ENCODE measurements at places on chromosomes 2 and 18.

DNA sequence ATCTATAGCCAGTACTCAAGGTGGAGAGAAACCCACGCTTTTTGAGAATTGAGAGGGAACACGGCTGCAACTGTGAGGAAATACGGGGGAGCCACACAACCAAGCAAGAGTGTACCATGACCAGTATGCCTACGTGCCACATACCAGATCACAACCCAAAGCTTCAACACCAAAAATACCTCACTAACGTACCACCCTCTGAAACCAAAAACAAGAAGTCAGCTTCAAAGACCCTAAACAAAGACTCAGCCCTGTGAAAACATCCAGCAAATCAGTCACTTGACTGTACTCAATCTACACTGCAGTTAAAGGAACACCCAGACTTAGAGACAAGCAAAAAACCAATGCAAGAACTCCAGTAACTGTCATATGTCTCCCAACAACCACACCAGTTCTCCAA, 17.0 kb downstream of the RNU4ATAC start:
- DNase-seq, result no peak

GRCh38 chr2:217757108-217757463, 245.7 kb downstream of the TNS1 start:
- DNase-seq, result no peak

- no peak for DNase-seq
Measured at GRCh38 chr2:127820080-127820668, 9.2 kb upstream of the WDR33 start.

- DNase-seq, result no peak
Measured at GRCh38 chr18:79616651-79617510, 62.7 kb upstream of the CTDP1 start.

GRCh38 chr2:196105951-196106350, 37.3 kb upstream of the DNAH7 start:
- DNase-seq, result no peak

DNA sequence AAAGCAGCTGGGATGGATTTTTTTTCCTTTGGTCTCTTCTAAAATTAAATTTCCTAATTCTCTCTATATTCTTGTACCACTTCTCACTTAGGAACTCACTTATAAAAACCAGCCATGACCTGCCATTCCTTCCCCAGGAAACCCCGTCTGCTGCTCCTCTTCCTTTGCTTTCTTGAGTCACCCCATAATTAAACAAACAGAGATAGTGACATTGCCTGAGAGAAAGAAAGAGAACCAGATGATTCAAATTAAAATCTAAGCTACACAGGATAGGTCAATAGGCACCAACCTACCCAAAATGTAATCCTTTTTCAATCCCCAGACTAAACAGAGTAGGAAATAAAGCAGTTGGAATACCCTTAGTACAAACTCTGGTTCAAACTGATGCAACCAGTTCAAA, 9.7 kb downstream of the STK39 start:
- DNase-seq, result no peak

GRCh38 chr2:222418739-222419138, 5.6 kb upstream of the SGPP2 start:
- no peak for DNase-seq

DNA sequence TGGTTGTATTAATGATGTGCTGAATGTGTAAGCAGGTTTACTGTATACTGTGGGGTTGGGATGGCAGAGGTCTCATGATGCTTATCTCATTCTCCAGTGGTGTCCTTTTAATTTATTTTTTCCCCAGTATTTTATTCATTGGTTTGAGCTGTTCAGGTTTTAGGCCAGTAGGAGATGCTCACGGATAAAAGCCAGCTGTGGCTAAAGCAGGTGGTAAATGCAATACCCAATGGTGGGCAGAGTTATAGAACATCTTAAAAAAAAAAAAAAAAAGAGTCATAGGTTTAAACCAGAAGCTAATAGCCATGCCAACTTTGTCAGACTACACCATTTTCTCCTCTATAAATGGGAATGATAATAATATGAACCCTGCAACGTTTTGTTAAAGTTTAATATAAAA, 57.8 kb upstream of the NEUROD1 start:
- DNase-seq, result no peak

GRCh38 chr2:27713201-27713600, 49.5 kb downstream of the SLC4A1AP start:
- no peak for DNase-seq

DNA sequence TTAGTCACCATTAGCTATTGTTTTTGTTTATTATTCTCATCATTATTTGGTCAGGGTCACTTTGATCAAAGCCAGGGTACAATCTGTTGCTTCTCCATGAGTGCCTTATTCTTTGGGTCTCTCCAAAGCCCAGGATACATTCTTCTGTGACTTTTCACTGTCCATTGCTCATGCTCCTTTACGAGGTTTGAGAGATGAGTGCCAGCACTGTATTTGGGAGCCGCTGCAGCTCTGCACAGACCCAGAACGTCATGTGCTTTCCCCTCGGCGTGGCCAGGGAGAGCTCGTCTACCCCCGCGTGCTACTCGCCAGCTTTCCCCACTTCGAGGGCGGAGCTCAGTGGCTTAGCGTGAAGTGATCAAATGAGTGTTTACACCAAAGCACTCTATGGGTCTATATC, 123.7 kb downstream of the COL6A3 start:
- peak; percentile 33 for DNase-seq

DNA sequence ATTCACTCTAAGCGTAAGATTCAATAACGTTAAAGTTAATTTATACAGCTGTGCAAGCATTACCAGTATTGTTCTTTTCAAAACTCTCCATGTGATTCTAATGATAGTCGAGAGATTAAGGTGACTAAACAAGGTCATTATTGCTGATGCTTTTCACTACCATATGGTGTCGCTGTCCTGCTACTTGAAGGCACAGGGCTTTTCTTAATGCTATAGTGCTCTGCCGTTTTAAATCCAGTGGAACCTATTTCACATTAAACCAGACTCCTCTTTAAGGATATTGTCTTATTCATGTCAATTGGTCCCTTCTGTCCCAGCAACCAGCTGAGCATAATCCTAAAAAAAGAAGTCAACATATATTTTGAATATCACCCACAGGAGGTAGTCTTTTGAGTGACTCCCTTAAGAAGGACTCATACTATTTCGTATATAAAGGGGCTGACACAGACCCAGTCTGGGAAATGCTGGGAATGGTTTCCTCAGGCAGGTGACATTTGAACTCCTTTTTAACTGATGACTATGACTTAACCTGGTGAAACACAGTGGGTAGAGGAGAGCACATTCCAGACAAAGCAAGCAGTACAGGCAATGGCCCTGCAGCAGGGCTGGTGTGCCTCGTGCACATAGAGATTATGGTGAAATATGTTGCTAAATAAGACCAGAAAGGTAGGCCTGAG, 53.9 kb upstream of the CYTIP start:
- no peak for DNase-seq

- no peak for DNase-seq
Measured at GRCh38 chr18:66280470-66280869, 323.4 kb downstream of the CDH19 start.

DNA sequence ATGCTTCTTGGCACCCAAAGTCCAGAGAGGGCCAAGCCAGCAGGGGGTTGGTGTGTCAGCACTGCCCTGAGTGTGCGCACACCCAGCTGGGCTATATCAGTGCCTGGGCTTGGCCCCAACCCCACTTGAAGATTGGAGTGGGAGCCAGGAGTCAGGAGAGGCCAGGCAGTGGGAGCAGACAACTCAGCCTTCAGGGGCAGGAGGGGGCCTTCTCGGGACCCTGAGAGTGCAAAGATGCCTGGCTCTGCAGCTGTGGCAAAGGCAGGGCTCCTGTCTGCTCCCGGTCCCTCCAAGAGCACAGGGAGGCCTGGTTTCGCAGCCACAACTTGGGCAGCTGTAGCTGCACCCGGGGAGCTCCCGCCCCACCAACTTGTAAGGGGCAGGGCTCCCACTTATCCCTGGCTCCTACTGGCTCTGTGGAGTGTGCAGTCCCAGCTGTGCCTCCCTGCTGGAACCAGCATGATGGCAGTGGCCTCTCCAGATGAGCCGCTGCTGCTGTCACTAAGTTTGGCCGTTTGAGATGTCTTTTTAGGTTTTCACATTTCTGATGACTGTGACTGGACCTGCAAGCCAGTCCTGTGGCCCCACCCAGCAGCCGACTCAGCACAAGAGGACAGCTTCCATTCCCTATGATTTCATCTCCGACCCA, 148.8 kb upstream of the HS6ST1 start:
- peak; percentile 24 for DNase-seq

DNA sequence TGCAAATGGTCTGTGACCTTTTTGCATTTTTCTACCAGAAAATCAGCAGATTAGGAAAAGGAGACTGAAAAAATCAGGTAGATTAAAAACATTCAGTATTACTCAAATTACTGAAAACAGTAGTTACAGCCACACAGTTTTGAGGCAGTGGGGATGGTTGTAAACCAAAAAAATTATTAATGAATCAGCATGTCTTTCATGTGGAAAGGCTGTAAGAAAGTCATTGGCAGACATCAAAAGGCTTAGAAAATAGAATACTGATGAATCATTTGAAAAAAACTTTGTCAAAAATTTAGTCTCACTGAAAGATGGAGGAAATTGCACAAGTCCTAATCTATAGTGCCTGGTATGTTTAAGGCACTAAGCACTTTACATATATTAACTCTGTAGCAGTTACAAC, 133.9 kb upstream of the GCFC2 start:
- no peak for DNase-seq

- DNase-seq, result no peak
Measured at GRCh38 chr2:158610059-158610458, 153.3 kb downstream of the PKP4 start.

- no peak for DNase-seq
Measured at GRCh38 chr2:237824085-237824484, 25.5 kb downstream of the RBM44 start.

DNA sequence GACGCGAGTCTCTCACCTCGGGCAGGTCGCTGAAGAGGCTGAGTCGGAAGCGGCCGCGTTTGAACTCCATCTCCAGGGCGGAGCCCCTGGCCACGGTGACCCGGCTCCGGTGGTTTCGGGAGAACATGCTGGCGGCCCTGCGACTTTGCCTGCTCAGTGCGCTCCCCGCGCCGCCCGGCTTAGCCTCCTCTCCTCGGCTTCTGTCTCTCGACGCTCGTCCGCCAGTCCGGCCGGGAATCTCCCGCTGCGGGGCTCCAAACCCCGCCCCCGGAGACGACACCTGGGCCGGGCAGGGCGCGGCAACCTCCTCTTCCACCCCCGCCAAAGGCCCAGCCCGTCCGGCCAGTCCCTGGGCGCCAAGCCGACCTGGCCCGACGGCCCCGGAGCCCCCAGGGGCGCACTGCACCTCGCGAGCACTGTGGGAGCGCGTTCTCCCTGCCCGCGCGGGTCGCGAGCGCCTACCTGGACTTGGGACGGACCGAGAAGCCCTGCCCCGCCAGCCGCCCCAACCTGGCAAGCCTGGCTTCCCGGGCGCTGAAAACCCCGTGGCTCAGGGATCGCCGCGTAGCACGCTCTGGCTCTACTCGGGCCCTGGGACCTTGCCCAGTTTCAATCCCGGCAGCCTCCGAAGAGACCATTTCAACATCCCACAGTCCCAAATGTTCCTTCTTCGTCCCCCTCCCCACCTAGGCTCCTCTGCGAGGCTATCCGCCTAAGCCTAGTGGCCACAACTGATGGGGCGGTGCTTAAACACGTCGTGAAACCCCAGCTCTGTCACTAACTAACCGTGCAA, at the start of gene RTKN:
Gene RTKN (minus strand): TSS at position 248 of the 793 bp plus-strand sequence. CDS start 121 bp downstream, at position 127.
- DNase-seq, result no peak

DNA sequence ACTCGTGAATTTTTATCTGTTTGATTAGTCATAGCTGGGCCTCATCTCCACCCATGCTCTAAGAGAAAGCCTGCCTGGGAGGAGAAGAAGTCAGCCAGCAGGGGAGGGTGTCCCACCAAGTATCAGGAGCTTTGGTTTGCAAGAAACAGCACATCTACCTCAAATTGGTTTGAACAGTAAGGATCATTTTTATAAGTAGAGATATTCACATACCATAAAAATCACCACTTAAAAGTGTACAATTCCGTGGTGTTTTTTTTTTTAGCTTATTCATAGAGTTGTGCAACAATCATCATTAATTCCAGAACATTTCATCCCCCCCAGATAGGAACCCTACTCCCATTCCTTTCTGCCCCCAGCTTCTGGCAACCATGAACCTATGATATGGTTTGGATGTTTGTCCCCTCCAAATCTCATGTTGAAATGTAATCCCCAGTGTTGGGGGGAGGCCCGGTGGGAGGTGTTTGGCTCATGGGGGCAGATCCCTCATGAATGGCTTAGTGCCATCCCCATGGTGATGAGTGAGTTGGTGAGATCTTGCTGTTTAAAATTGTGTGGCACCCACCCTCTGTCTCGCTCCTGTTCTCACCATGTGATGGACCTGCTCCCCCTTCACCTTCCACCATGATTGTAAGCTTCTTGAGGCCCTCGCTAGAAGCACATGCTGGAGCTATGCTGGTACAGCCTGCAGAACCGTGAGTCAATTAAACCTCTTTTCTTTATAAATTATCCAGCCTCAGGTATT, 36.2 kb upstream of the HS6ST1 start:
- no peak for DNase-seq

DNA sequence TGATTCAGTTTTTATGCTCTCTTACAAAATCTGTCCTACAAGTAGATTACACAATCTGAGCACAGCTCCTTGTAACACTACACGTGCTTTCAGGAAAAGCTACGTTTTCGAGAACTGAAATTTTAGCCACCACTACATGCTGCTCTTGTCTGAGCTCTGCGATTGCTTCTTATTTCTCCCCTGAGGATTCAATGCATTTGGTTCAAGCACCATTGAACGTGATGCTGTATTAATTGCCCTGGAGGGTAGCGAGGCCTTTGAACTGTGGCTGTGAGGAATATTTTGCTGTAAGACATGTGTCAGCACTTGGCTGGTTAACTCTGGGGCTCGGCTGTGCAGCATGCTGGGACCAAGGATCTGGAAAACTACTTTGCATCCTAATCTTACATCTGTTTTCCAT, 405.8 kb downstream of the EPHA4 start:
- DNase-seq, result no peak

DNA sequence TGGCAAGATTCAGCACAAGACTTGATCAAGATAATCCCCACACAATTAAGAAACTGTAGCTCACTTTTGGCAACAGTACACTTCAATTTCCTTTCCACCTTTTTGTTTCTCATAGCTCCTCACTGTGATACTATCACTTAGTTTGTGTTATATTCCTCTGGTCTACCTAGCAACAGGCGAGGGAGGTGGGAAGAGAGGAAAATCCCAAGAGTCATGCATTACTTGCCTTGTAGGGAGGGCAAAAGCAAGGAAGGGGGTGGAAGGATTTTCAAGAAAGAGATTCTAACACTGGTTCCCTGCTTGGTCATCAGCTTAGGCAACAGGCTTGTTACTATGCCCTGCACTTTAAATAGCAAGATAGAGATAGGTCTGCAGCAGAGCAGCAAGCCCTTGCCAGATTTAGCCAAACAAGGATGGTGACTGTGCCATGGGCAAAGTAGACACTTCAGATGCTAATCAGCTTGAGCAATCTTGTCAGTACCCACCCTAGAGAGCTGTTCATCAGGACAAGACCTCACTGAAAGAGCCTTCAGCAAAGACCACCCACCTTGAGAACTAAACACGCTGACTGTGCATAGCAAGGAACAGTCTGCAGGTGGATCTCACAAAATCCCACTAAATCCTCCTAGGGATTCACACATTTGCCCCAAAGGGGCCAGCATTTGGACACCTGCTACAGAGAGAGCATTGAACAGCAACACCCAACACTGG, 134.6 kb downstream of the MBD2 start:
- no peak for DNase-seq

All from adrenal gland (tissue), 19 donors.